ENCODE measurements at places on chromosomes 3 and 15. TPM values are rescaled to one million over a fixed set of nuclear protein-coding genes. Genes with fewer than 3 reads are reported as not detected.

GRCh38 chr3:143672396-143673165, 175.7 kb downstream of the SLC9A9 start:
- no peaks in the 10 kb centered on the region for H3K4me1 ChIP-seq
- no peak overlapping the region for H3K4me3 ChIP-seq
- H3K27me3 ChIP-seq: no peaks in the 10 kb centered on the region
- H3K27ac ChIP-seq: no peak overlapping the region
- H3K36me3 ChIP-seq: no peaks in the 10 kb centered on the region
- DNase-seq: no peak

DNA sequence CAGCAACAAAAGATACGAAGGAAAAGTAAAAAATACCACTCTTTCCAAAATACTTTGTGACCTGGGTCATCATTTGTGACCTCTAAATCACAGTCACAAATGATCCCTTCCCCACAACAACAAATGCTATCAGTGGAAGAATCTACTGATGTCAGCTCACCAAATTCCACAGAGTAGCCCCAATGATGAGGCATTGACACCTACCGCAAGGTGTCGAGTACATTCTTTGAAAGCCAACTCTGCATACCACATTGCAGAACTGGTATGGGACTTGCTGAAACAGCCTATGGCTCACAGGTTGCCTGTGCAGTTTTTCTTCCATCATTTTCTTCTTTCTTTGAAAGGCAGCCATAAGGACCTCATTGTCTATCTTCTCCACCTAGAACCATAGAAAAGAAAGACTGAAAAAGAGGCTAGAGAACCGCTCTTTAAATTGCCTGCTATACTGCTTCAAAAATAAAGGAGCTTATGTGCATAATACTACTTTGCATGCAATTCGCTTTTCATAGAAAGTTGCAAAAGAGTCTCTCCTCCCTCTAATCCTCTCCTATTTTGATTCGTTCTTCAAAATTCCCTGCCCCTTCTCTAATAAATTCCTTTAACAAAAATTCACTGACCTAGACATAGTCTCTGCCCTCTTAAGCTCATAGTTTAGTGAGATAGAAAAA, 21.4 kb upstream of the KPNA1 start:
- no peak overlapping the region for H3K4me3 ChIP-seq
- peaks cover 48% of the 10 kb centered on the region for H3K36me3 ChIP-seq
- no peak for DNase-seq
- no peak overlapping the region for H3K27ac ChIP-seq

DNA sequence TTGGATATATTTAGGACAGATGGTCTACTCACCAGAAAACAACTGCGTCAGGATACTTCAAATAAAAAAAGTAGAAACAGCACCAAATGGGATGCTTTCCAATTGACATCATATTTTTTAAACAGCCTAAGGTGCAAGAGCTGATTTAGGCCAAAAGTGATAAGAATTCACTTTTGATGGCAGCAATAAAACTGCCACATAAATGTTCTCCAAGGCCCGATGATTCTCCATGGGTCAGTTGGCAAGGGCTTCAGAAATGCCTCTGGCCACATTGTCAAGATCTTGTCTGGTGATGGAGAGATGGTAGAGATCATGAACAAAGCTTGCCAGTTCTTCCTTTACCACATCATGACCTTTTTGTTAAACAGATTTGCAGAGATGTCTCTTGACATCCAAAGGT, 38.9 kb downstream of the LDHAL6B start:
- no peak overlapping the region for H3K4me3 ChIP-seq
- no peak overlapping the region for H3K27ac ChIP-seq
- no peaks in the 10 kb centered on the region for H3K27me3 ChIP-seq
- H3K36me3 ChIP-seq: no peaks in the 10 kb centered on the region
- DNase-seq: no peak
- peaks cover 5% of the 10 kb centered on the region for H3K4me1 ChIP-seq

GRCh38 chr3:154062513-154062912, 58.7 kb upstream of the ARHGEF26 start:
- H3K4me1 ChIP-seq: peaks cover 17% of the 10 kb centered on the region
- no peaks in the 10 kb centered on the region for H3K27me3 ChIP-seq
- DNase-seq: no peak
- H3K27ac ChIP-seq: no peak overlapping the region
- H3K36me3 ChIP-seq: no peaks in the 10 kb centered on the region

DNA sequence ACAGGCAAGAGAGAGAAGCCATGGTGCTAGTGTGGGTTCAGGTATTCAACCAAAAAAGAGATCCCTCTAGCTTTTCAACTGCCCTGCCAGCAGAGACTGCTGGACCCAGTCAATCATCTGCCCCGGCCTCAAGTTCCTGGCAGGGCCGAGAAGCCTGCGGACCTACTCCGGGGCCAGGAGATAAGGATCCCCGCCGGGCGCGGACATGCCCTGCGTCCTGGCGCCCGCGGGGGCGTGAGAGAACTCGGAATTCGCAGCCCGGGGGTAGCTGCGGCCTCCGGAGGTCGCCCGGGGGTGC, 821 bp upstream of the MAGI1 start:
- DNase-seq: no peak
- peak overlapping the region; percentile 76 for H3K4me3 ChIP-seq
- peak overlapping the region; percentile 96 for H3K27ac ChIP-seq
- H3K27me3 ChIP-seq: no peaks in the 10 kb centered on the region
- peaks cover 28% of the 10 kb centered on the region for H3K4me1 ChIP-seq

- no peaks in the 10 kb centered on the region for H3K36me3 ChIP-seq
- H3K27ac ChIP-seq: peak overlapping the region; percentile 93
- H3K4me3 ChIP-seq: no peak overlapping the region
- no peak for DNase-seq
- peaks cover 53% of the 10 kb centered on the region for H3K4me1 ChIP-seq
These were observed 15.9 kb downstream of the ABHD2 start for GRCh38 chr15:89104172-89104564.

DNA sequence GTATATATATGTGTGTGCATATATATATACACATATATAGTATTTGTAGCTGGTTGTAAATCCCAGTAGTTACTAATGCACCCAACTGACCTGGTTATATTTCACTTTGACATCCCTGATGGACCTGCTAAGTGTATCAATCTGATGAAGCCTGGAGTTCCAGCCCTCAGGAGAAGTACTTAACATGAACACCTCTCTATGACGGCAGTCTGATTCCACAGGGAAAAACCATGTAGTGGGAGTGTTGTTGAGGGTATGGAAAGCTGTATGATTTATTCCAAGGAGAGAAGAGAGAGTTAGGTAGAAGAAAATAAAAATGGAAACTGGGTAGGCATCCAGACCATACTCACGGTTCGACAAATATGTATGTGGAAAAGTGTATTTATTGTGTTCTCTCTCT, 531.2 kb upstream of the SEMA6D start:
- no peaks in the 10 kb centered on the region for H3K27me3 ChIP-seq
- no peaks in the 10 kb centered on the region for H3K36me3 ChIP-seq
- no peak for DNase-seq
- H3K4me1 ChIP-seq: peaks cover 3% of the 10 kb centered on the region
- H3K4me3 ChIP-seq: no peak overlapping the region

- no peaks in the 10 kb centered on the region for H3K27me3 ChIP-seq
- H3K4me1 ChIP-seq: no peaks in the 10 kb centered on the region
- H3K27ac ChIP-seq: no peak overlapping the region
- DNase-seq: no peak
These were observed 3.7 kb downstream of the MDFIC2 start for GRCh38 chr3:70308760-70309159.

BFSP2 gene
- not detected for total RNA-seq

GALNT15 gene
- total RNA-seq: 157 TPM

TMEM207 gene
- not detected for total RNA-seq

CCR3 gene
- total RNA-seq: not detected

ZNF80 gene
- not detected for total RNA-seq

KY gene
- total RNA-seq: 2.6 TPM

Data from thoracic aorta (tissue), 2 donors.